ENCODE measurements at places on chromosomes 3 and 15. TPM values are rescaled to one million over a fixed set of nuclear protein-coding genes. Genes with fewer than 3 reads are reported as not detected.

HACL1 gene
- 26.8 TPM for total RNA-seq

RSRC1 gene
- total RNA-seq = 49.4 TPM

RLBP1 gene
- not detected for total RNA-seq

- no peaks in the 10 kb centered on the region for H3K4me1 ChIP-seq
- H3K36me3 ChIP-seq = no peaks in the 10 kb centered on the region
- no peak overlapping the region for H3K27ac ChIP-seq
- no peak overlapping the region for H3K4me3 ChIP-seq
- DNase-seq = no peak
Measured at GRCh38 chr3:59442046-59442445, 392.2 kb upstream of the CFAP20DC start.

GRCh38 chr3:148309390-148310035, 388.2 kb upstream of the AGTR1 start:
- no peaks in the 10 kb centered on the region for H3K36me3 ChIP-seq
- no peaks in the 10 kb centered on the region for H3K27me3 ChIP-seq
- H3K4me3 ChIP-seq = no peak overlapping the region
- no peaks in the 10 kb centered on the region for H3K4me1 ChIP-seq
